ENCODE measurements at places on chromosomes 2 and 18. TPM values are rescaled to one million over a fixed set of nuclear protein-coding genes. Genes with fewer than 3 reads are reported as not detected.

SLC5A7 gene
- total RNA-seq, result not detected

CFAP65 gene
- total RNA-seq, result not detected

CCNT2 gene
- 15.5 TPM for total RNA-seq

TWIST2 gene
- 23.1 TPM for total RNA-seq

CYBRD1 gene
- total RNA-seq, result 22.3 TPM

DUSP19 gene
- 1.1 TPM for total RNA-seq

CDCA7 gene
- total RNA-seq, result 27.8 TPM

UNC80 gene
- not detected for total RNA-seq
